Smooth muscle cell of the brain vasculature (primary cell): ENCODE measurements at places on chromosomes 6 and 20.

DNA sequence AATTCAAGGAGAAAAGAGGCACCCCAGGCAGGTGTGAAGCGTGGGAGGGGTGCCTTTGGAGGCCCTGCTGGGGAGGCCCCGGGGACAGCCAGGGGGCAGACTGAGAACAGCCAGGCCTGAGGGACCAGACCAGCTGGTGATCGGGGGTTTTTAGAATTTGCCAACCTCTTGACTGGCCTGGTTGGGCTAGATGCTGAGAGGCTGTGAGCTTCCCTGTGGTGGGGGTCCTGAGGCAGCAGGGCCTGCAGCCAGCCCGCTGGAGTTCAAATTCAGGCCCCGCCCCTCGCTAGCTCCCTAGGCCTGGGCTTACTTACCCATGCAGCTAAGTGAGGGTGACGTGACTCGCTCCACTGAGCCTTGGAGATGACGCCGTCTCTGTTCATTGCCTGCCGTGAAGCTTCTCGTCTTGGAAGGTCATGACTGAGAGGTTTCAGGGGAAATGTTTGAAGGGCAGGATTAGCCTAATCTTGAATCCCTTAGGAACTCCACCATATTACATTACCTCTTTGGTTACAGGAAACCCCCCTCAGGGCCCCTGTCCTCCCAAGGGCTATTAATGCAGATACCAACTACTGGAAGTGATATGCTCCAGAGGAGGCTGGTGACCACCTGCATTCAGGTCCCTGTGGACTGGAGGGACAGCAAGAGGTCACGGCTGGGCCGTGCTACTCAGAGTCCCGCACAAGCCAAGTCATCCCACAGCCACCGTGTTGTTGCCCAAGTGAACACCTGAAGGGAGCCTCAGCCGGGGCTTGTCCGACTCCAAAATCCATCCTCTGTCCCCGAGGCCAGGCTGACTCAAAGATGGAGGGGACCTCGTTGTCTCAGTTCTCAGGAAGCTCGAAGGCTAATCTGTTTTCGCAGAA, 73.9 kb upstream of the DUSP22 start:
- DNase-seq: no peak

GRCh38 chr20:63215101-63216040, 560 bp downstream of the YTHDF1 start:
- DNase-seq: no peak

DNA sequence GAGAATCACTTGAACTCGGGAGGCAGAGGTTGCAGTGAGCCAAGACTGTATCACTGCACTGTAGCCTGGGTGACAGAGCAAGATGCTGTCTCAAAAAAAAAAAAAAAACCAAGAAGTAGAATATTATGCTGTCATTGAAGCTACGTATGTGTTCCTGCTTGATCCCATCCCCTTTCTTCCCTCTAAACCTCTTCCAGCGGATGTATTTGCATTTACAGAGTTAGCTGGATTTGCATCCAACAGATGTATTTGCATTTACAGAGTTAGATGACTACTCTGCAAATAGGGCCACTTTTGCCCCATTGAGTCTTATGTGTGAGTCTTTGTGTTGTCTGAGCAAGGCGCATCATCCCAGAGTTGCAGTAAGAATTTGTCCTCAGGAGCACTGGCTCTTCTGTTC, 24.9 kb upstream of the IPCEF1 start:
- DNase-seq: no peak

GRCh38 chr20:8242827-8243724, 111.0 kb downstream of the PLCB1 start:
- no peak for DNase-seq

DNA sequence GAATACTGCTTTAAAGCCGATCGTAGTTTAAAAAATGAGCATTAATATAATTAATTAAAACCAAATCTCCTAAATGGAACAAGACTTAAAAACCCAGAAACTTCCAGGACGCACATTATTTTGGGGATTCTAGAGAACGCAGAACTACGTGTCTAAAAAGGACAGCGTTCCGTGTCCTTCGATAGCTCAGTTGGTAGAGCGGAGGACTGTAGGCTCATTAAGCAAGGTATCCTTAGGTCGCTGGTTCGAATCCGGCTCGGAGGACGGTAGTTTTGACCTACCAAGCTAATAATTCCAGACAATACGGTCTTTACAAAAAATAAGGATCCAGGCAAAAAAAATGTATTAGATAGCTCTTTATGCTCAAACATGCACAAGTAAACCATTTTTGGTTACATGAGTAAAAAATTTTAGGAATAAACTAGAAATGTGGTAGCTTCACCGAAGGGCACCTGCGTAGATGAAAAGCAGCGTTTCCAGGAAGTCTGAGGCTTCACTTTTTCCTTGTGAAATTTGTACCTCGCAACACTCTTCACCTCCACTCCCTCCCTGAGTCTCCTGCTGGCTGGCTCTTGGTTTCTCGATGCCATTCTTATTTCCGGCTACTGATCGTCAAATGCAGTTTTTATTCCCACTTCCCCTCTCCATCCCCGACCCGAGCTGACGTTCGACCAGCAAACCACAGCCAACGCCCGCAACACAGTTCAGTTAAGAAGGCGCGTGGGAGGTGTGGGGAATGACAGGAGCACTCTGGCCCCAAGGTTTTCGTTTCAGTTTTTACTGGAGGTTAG, 19.6 kb upstream of the ABT1 start:
- DNase-seq: no peak

GRCh38 chr6:80338201-80338836, 231.8 kb downstream of the BCKDHB start:
- no peak for DNase-seq

DNA sequence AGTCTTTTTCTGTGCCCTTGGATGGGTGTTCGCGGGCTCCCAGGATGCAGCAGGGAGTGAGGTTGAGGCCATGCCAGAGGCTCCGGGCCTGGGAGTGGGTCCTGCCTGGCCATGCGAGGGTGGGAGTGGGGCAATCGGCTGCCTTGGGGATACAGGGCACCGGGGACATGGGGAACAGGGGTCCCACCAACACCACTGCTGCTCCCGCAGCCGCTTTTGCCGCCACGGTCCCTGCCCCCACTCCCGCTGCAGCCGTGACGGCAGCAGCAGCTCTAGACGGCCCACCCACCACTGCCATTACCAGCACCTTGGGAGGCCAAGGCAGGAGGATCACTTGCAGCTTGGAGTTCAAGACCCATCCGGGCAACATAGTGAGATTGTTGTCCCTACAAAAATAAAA, 35.3 kb upstream of the FAM50B start:
- DNase-seq: no peak

DNA sequence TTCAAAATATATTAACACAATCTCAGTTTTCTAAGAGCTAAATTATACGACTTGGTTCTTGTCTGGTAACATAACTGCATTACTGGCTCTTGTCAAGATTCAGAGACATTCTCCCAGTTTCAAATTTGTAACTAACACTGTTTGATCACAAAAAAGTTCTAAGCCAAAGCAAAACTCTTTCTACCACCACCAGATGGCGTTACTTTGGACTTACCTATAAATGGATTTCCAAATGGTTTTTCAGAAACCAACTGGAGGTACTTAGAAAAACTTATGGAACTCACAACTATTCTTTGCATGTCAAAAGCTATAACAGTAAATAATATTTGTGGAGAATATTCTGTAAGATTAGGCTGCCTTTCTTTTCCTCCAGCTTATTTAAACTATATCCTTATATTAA, 34.2 kb upstream of the GFRAL start:
- DNase-seq: no peak

DNA sequence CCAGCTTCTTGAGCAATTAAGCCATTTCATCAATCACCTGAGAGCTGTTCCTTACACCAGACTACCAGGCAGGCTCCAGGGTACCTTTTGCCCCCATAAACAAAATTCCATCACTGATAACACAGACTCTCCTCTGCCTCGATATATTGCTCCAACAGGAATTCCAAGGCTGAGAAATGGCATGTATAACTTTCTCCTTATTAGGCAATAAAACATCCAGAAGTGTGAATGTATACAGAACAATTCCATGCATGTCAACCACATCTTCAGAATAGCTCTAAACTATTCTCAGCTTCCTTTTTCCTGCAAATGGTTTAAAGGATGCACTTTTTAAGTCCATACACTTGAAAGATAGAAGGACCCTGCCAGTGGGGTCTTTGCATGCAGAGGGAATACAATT, 73.8 kb downstream of the EDN3 start:
- DNase-seq: no peak

- no peak for DNase-seq
Measured at GRCh38 chr20:846894-847278, 13.4 kb downstream of the FAM110A start.

DNA sequence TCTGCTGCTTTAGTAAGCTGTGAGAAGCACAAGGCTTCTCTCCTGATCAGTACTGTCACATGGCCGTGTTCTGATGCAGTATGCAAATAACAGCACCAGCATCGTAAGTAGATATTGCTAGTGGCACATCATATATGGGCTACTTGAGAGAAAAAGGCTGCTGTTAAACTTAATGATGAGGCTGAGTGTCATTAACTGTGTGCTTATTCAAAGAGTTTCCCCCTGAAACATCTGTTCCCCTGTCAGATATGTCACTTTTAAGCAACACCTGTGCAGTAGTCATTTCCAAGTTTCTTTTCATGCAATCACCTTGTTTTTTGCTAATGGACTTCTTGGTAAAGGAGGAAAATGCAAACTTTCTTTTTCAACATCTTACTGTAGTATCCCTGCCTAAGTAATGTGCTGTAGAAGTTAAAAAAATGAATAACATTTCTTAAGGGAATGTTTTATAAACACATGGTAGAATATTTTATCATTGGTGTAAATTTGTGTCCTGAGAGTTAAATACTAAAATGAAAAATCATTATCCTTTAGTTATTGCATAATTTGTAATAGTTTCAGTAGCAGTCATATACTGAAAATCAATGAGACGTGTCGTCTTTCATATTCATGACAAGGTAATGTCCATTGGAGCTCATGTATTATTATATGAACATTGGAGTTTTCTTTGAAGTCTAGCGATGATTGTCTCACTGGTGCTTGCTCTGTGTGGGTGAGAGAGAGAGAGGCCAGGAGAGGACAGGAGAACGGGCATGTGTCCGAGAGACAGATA, 366.3 kb downstream of the CDKAL1 start:
- no peak for DNase-seq

GRCh38 chr6:162363757-162364156, 363.8 kb downstream of the PRKN start:
- no peak for DNase-seq

DNA sequence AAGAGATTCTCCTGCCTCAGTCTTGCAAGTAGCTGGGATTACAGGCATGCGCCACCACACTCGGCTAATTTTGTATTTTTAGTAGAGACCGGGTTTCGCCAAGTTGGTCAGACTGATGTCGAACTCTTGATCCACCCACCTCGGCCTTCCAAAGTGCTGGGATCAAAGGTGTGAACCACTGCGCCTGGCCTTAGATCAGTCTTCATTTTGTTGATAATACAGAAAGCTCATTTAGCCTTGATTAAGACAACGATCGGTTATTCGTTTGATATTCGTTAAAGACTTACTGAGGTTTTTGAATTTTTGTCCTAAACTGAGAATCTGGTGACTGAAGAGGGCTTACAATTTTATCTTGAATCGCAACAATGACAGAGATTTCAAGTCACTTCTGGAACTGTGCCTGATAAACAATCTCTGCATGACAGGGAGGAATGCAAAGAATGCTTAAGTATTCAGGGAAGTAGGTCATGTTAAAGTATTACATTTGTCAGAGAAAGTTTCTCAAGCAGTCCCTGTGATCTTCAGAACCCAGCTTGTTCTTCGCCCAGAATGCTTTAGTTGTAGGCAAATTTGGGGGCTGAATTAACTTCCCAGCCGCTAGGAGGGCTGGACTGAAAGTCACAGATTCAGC, 14.8 kb downstream of the AKAP12 start:
- no peak for DNase-seq
